T-cell (primary cell): ENCODE measurements at places on chromosomes 11 and 22.

DNA sequence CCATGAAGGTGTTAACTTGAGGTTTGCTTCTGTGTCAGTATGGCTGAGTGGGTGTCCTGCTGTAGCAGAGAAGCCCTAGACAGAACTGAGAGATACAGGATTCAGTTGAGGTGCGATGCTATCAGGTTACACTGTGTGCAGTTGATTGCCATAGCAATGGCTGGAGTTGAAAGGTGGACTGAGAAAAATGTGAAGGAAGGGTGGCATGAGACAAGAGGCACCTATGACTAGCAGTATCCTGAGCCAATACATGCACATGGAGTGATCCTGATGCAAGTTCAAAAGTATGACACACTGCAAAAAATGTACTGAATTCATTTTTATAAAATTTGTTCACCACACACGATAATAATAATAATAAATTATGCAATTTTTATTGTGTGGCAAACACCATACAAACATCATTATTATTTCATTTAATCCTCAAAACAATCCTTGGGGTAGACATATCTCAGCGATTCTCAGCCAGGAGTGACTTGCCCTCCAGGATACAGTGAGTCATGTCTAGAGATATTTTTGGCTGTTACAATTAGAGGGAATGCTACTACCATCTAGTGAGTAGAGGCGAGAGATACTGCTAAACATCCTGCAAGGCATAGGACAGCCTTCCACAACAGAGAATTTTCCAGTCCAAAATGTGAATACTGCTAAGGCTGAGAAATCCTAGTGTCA lies 3.9 kb upstream of the PIWIL4 start:
- no peaks in the 10 kb centered on the region for H3K36me3 ChIP-seq
- H3K4me1 ChIP-seq = no peaks in the 10 kb centered on the region
- no peak overlapping the region for H3K4me3 ChIP-seq

DNA sequence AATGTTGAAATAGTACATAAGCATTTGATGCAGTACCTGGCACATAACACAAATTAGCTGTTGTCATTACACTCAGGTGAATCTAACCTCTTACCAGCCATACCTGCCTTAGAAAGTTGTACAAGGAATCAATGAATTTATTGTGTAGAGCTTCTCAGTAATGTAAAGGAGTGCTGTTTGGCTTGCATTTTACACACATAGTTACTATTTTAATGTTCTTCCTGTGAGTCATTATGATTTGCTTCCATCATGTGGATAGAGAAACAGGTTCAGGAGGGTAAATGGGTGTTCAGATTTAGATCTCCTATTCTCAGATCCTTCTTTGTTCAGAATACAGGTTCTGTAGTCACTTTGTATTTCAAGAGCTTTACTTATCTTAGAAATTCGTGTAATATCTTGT lies 27.6 kb upstream of the RCE1 start:
- no peaks in the 10 kb centered on the region for H3K36me3 ChIP-seq
- DNase-seq = no peak
- H3K4me1 ChIP-seq = no peaks in the 10 kb centered on the region
- no peak overlapping the region for H3K27ac ChIP-seq
- no peaks in the 10 kb centered on the region for H3K27me3 ChIP-seq

GRCh38 chr11:104043678-104044239 lies 7.3 kb downstream of the DDI1 start:
- H3K4me3 ChIP-seq = no peak overlapping the region
- no peaks in the 10 kb centered on the region for H3K36me3 ChIP-seq
- H3K4me1 ChIP-seq = no peaks in the 10 kb centered on the region
- no peak overlapping the region for H3K27ac ChIP-seq

DNA sequence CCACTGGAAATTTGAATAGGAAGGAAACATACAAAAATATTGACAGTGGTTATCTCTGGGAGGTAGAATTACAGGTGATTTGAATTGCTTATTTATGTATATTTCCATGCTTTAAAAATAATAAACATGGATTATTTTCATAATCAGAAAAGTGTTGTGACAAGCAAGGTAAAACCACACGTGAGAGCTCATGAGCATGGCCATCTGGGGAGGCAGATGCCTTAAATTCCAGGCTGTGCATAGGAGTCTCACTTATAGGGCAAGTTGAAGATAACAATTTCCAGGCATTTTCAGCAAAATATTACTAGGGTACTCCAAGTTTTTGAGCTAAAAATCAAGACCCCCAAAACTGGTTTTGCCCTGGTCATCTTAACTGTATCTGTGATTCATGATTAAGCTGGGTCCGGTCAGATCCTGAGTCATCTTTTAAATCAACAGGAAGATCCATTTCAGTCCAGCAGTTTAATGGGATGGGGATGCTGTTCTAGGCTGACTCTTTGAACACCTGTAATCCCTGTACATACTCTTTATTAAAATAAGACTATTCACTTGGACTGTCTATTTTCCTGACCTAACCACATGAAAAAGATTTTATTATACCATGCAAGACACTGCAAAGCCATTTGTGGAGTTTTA lies 115.8 kb upstream of the NARS2 start:
- H3K27me3 ChIP-seq = peaks cover 10% of the 10 kb centered on the region
- H3K27ac ChIP-seq = no peak overlapping the region
- no peak overlapping the region for H3K4me3 ChIP-seq
- H3K36me3 ChIP-seq = no peaks in the 10 kb centered on the region
- no peaks in the 10 kb centered on the region for H3K4me1 ChIP-seq
- no peak for DNase-seq

GRCh38 chr11:43567396-43567975 lies 113.1 kb upstream of the HSD17B12 start:
- H3K27ac ChIP-seq = no peak overlapping the region

- H3K4me1 ChIP-seq = no peaks in the 10 kb centered on the region
- H3K27me3 ChIP-seq = no peaks in the 10 kb centered on the region
- no peak overlapping the region for H3K4me3 ChIP-seq
- H3K27ac ChIP-seq = no peak overlapping the region
- no peaks in the 10 kb centered on the region for H3K36me3 ChIP-seq
Observed at GRCh38 chr11:23851216-23851615, 645.6 kb upstream of the LUZP2 start.

- H3K27ac ChIP-seq = no peak overlapping the region
- no peak for DNase-seq
- no peaks in the 10 kb centered on the region for H3K27me3 ChIP-seq
- H3K4me3 ChIP-seq = no peak overlapping the region
- no peaks in the 10 kb centered on the region for H3K4me1 ChIP-seq
Observed at GRCh38 chr11:110812086-110812733, 100.0 kb upstream of the ARHGAP20 start.
